Heart right ventricle (tissue), 16 donors: ENCODE measurements at places on chromosomes 1 and 21. TPM values are rescaled to one million over a fixed set of nuclear protein-coding genes. Genes with fewer than 3 reads are reported as not detected.

The OR2L13 gene
- total RNA-seq: not detected

The GSTM2 gene
- total RNA-seq: 63.5 TPM

The FAM3B gene
- not detected for total RNA-seq

The BCL2L15 gene
- total RNA-seq: 0.28 TPM

The SOD1 gene
- 432 TPM for total RNA-seq

The MRPL37 gene
- total RNA-seq: 89.5 TPM

The ADPRS gene
- 15.7 TPM for total RNA-seq

The DUSP12 gene
- 8.3 TPM for total RNA-seq

The FAM72A gene
- total RNA-seq: 1.5 TPM

The ITGB2 gene
- total RNA-seq: 10.2 TPM

The CCDC30 gene
- total RNA-seq: 0.70 TPM

The DNAH14 gene
- total RNA-seq: 4.5 TPM

The GJA8 gene
- total RNA-seq: not detected

The DNTTIP2 gene
- total RNA-seq: 37.6 TPM

The OLIG2 gene
- not detected for total RNA-seq

The TIE1 gene
- 19.9 TPM for total RNA-seq

The TNFRSF25 gene
- total RNA-seq: 4.0 TPM

The SPRR1B gene
- total RNA-seq: not detected

The SNRPE gene
- 70.6 TPM for total RNA-seq

The HTR6 gene
- not detected for total RNA-seq

The CCDC27 gene
- total RNA-seq: not detected

The OR2T11 gene
- not detected for total RNA-seq

The CACNA1S gene
- total RNA-seq: not detected

The KIAA0040 gene
- total RNA-seq: 20.2 TPM

The SPATA1 gene
- total RNA-seq: 2.9 TPM

The RXRG gene
- total RNA-seq: 4.1 TPM

The C1orf167 gene
- 2.8 TPM for total RNA-seq

The GUCA2B gene
- not detected for total RNA-seq

The CLCNKB gene
- total RNA-seq: 2.0 TPM

The RPS8 gene
- 623 TPM for total RNA-seq

The DMRTA2 gene
- not detected for total RNA-seq

The PM20D1 gene
- 0.51 TPM for total RNA-seq

The FLG2 gene
- total RNA-seq: not detected

The RAVER2 gene
- 18.2 TPM for total RNA-seq

The CFHR3 gene
- not detected for total RNA-seq

The IGSF9 gene
- not detected for total RNA-seq

The TRAF3IP3 gene
- 0.92 TPM for total RNA-seq

The TRPM2 gene
- total RNA-seq: 1.3 TPM

The ZNF124 gene
- total RNA-seq: 9.5 TPM

The GUCA2A gene
- total RNA-seq: not detected

The ZNHIT6 gene
- total RNA-seq: 10.5 TPM

The DMAP1 gene
- total RNA-seq: 26.5 TPM

The PLCH2 gene
- total RNA-seq: 0.07 TPM

The EPHA8 gene
- not detected for total RNA-seq

The ABCB10 gene
- 12.2 TPM for total RNA-seq
